ENCODE measurements at places on chromosomes 1 and 21.

DNA sequence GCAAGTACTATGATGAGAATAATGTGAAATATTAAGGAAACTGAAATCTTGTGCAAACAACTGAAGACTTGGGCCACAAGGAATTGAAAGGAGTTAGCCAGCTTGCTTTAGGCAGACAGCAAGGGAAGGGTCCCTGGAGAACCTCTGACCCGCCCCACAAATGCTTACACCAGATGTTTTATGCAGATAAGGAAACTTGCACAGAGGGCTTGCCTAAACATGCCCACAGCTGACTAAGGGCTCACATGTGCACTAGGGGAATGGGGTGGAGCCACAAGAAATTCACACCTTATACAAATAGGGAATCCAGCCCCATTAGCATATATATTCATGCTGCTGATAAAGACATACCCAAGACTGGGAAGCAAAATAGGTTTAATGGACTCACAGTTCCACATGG lies 86.1 kb upstream of the CYYR1 start:
- no peak for DNase-seq

DNA sequence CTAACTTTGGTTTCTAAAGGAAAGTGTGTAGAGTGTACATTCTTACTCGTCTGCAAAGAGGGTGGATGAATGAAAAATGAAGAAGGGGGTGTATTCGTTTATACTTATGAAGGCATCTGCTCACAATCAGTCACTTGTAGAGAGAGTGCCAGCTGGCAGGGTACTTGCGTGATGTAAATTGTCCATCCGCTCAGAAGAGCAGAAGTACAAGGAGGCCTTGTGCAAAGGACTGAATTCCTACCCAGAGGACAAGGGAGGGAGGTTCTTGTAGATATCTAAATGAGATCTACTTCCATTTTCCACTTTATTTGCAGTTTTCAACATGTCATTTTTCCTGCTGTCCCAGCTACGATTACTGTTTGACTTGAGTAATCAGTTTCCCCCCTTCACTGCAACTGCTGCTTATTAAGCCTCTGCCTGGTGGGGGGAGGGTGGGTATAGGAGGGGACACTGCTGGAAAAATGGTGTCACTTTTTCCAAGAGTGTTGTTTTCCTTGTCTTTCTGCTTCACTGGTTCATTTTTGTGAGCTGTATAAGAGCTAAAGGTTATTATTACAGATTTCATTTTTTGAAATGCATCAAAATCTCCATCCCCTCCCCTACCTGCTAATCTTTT lies 67.3 kb downstream of the LAMC1 start:
- DNase-seq: no peak

DNA sequence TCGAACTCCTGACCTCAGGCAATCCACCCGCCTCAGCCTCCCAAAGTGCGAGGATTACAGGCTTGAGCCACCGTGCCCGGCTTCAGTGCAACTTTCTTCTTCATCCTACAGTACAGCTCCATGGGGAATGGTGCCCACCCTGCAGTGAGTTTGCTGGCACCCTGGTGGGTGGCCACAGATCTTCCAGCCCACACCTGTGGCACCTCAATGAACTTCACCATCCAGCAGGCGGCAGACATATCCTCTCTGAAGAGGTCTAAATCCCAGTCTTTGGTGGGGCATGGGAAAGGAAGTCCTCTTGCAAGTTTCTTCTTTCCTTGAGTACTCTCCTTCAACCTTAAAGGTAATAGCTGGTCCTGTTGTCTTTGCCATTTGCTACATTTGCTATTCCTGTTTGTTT lies 18.1 kb upstream of the ZBTB8A start:
- DNase-seq: no peak

- DNase-seq: no peak
These were observed 507.2 kb downstream of the LTN1 start for GRCh38 chr21:28485301-28486022.

DNA sequence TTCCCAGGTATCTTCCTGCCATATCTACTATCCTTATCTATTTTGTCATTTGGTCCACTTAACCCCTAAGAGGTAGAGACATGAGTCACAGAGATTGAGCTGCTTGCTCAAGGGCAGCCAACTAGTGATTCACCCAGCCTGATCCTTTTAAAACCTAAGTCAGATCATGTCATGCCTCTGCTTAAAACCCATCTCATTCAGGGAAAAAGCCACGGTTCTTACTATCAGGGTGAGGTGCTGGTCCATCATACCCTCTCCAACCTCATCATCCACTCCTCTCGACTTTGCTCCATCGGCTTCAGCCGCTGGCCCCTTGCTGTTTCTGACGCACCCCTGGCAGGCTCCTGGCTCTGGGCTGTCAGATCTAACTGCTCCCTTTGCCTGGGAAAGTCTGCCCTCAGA lies 14.4 kb upstream of the PPP1R15B start:
- peak; percentile 83 for DNase-seq

GRCh38 chr1:60596791-60597750 lies 485.3 kb upstream of the NFIA start:
- DNase-seq: no peak

- DNase-seq: no peak
These were observed 242.7 kb downstream of the RRAGC start for GRCh38 chr1:38616846-38617245.

DNA sequence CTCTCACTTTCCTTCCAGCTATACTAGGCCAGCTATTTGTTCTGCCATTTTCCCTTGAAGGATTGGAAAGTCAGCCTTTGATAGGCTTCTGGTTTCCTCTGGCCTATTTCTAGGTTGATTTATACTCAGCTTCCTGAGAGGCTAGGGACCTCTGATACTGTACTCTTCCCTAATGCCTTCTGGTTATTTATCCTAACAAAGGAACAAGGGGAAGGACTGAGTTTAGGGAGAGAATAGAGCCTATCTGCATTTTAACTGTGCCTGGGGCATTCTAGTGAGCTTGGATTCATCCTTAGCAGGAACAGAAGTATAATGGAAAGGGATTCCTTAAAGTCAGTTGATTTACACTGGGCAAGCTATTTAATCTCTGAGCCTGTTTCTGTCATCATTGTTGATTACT lies 11.8 kb upstream of the TMEM39B start:
- DNase-seq: no peak

DNA sequence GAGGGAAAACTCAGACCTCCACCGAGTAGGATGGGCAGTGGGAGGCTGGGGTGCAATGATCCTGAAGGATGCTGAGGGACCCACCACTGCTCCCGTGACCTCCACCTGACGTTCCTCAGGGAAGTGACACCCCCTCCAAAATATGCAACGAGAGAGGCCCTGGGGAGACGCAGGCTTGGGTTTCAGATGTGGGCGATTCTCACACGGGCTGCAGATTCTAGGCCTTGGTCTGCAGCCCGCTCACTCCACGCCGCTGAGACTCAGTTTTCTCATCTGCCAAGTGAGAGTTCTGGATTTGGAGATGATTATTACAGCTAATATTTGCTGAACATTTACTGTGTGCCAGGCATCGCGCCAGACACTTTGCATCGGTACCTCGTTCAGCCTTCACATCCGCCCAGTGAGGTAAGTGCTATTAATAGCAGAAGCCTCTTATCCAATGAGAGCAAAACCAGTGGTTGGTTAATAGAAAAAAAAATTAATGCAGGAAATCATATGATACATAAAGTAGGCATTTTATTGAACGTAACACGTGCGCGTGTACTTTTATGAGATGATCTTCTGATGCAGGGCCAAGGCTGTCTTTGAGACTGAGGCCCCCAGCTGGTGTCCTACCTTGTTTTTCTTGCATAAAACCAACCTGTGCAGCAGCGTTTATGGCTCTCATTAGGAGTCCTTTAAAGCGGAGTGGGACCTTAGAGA lies 102.0 kb upstream of the RUNX3 start:
- no peak for DNase-seq

DNA sequence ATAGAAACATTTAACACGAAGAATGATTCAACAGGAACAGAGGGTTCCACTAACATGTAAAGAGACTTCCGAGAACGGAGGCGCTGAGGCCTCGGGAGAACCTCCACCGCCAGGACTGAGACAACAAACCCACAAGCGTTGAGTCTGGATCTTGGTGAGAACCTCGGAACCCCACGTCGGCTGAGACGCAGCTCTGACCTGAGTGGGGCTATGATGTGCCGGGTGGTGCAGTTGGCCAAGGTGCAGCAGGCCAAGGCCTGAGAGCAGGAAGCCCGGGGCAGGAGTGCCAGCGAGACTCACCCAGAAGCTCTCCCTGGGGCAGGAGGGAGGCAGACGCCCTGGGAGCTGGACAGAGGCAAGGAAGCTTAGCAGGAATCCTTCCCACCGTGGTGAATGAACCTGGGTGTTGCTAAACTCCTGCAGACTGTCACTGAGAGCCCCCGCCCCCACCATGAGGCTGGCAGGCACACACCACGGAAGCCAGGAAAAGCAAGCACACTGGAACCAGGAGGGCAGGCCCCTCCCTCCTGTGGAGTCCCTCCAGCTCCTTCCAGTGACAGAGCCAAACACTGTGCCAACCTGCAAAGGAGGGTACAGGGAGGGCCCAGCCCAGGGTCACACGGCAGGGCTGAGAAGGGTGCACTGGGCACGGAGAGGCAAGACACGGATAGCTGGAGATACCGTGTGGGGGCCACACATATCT lies 34.8 kb downstream of the WDR4 start:
- no peak for DNase-seq

DNA sequence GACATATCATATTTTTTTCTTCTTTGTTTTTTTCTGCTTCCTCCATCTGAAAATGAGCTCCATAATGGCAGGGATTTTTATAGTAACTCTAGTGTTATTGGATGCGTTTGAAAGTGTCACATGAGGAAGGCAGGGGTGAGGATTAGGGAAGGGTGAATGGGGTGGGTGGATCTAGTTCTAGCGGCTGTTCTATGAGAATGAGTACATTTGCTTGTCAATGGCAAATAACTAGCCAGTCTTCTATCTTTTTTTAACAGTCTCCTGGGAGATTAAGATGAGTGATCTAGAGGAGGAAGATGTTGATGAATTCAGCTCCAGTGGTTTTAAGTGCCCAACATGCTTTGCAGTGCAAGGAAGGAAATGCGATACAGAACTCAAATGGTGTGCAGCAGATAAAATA lies 5.8 kb downstream of the OR14I1 start:
- DNase-seq: no peak

DNA sequence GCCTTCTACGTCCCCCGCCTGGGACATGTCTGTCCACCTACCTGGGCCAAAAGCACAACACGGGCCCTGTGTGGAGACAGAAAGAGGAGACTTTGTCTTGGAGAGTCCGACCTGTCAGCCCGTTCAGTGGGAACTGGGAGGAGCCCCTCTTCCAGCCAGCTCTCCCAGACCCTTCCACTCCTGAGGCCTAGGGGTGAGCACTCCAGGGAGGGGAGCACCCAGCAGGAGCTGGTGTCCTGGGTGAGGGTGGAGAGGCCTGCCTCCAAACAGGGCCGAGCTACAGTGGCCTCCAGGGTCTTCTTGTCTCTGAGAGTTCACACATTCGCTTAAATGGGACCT lies 546 bp downstream of the SPOCD1 start:
- DNase-seq: no peak

- no peak for DNase-seq
These were observed 140.0 kb downstream of the ETS2 start for GRCh38 chr21:38945545-38946245.

DNA sequence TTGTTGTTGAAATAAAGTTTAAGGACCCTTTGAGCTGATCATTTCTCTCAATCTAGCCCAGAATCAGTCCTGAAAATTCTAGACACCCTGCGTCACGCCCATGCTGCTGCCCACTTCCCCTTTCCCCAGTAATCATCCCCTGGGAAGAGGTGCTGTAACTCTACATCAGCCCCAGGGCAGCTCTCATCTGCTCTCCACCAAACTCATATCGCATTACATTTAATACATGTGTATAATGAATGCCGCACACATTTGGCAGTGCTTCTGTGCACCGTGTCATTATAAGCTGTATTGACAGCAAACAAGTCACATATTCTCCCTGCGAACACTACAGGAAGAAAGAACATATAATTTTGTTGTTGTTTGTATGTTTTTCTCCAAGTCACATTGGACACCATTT lies 539.7 kb upstream of the DAB1 start:
- no peak for DNase-seq

GRCh38 chr1:235923466-235924021 lies 56.8 kb upstream of the LYST start:
- no peak for DNase-seq

GRCh38 chr1:43660355-43660754 lies 10.4 kb downstream of the KDM4A start:
- DNase-seq: no peak

DNA sequence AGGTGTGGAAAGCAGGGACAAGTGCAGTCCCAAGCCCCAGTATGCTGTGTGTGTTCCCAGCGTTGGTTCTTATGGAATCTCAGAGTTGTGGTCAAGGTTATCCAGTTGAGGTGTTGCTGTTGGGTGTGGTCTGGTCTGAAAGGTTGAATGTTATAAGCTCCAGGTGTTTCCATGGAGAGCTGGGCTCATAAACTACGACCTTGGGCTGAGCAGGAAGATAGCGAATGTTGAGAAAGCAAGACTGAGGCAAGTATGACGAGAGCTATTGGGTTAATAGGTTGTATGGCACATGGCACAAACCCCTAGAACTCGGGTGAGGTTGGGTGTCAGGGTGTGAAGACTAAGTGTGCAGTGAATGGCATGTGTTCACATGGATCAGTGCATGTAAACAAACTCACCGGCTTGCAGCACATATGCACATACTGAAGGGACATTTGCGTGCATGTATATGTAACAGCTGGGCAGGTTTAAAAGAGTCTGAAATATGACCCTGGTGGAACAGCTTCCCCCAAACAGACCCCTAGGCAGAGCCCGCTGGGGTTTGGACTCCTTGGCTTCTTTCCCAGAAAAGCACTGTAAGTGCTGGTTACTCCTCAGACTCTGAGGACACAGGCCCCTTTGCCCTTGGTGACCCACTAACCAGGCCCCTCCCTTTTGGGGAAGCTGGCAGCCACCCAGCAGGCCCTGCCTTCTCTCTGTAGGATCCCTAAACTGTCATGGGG lies 117.5 kb downstream of the NAV1 start:
- no peak for DNase-seq

DNA sequence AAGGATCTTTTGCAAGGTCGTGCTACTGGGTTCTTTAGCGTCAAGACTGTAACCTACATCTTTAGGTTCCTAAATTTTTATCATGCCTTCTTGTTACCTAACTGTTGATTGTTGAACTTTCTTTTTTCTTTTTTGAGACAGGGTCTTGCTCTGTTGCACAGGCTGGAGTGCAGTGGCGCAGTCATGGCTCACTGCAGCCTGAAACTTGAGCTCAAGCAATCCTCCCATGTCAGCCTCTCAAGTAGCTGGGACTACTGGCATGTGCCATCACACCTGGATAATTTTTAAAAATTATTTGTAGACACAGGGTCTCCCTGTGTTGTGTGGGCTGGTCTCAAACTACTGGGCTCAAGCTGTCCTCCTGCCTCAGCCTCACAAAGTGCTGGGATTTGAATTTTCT lies 52.9 kb downstream of the NFIA start:
- no peak for DNase-seq
